NCI-H446 (cell line): ENCODE measurements at places on chromosomes 3 and 15.

DNA sequence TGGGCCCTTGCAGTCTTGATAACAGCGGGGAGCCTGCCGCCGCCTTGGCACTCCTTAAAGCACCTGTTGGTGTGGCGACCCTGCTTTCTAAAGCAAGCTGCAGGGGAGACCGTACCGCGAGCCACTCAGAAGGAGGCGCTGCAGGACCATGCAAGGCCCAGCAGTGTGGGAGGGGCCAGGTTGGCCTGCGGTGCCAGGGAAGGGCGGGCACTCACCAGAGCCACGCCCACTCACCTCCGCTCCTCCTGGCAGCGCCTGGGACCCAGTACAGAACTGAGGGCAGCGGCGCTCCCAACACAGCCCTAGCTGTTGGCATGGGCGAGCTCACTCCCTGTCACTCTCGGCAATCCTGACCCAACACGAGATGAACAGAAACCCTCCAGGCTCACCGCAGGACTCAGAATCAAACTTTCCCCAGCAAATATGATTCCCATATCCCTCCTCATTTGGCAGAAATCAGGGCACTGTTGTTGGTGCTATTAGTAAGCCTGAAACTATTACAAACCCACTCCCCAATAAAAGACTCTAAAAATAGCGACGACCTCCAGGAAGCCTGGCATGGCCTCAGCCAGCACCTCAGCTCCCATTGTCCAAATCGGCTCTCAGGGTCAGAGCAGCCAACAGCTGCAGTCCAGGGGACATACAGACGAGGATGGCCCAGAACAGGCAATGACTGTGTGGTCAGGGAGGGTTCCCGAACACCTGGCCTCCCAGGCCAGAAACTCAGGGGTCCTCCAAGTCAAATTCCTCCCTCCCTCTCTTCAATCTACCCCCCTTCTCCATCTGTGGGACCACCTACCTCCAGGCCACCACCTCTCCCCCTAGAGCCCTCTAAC, 77.2 kb downstream of the TBC1D2B start:
- no peak for DNase-seq

- DNase-seq = no peak
These were observed 1396.5 kb downstream of the OTOL1 start for GRCh38 chr3:162892921-162893793.

GRCh38 chr3:128878556-128879124, 780 bp upstream of the ACAD9 start:
- DNase-seq = no peak

DNA sequence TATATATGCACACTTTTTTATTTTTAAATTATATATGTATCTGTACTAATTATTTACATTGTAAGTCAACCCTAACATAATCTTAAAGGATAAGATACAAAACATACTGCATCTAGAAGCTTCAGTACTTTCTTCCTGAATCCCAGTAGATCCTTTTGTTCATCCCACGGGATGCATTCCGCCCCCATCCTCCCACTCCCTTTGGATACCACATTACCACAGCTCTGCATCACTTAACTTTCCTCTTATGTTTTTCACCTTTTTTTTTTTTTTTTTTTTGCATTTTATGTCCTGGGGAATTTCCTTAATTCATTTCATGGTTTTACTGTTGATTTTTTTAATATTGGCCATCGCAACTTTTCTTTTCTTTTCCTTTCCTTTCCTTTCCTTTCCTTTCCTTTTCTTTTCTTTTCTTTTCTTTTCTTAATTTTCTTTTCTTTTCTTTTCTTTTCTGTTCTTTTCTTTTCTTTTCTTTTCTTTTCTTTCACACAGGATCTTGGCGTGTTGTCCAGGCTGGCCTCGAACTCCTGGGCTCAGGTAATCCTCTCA, 3.0 kb downstream of the OPA1 start:
- DNase-seq = no peak

- no peak for DNase-seq
These were observed 342.2 kb downstream of the NLGN1 start for GRCh38 chr3:173739726-173740125.
